CD4-positive, alpha-beta T cell (primary cell): ENCODE measurements at places on chromosomes 5 and 9.

DNA sequence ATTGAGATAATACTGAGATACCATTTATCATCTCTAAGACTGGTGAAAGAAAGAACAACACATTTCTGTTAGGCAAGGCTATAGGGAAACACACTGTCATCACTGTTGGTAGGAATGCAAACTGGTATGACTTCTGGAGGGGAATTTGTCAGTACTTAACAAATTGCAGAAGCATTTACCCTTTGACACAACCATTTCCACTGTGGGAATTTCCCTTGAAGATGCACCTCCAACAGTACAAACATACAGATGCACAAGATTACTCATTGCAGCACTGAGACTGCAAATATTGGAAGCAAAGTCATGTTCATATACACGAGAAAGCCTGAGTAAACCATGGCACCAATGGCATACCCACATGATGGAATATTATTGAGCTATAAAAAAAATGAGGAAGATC, 17.6 kb downstream of the GM2A start:
- no peak for DNase-seq

DNA sequence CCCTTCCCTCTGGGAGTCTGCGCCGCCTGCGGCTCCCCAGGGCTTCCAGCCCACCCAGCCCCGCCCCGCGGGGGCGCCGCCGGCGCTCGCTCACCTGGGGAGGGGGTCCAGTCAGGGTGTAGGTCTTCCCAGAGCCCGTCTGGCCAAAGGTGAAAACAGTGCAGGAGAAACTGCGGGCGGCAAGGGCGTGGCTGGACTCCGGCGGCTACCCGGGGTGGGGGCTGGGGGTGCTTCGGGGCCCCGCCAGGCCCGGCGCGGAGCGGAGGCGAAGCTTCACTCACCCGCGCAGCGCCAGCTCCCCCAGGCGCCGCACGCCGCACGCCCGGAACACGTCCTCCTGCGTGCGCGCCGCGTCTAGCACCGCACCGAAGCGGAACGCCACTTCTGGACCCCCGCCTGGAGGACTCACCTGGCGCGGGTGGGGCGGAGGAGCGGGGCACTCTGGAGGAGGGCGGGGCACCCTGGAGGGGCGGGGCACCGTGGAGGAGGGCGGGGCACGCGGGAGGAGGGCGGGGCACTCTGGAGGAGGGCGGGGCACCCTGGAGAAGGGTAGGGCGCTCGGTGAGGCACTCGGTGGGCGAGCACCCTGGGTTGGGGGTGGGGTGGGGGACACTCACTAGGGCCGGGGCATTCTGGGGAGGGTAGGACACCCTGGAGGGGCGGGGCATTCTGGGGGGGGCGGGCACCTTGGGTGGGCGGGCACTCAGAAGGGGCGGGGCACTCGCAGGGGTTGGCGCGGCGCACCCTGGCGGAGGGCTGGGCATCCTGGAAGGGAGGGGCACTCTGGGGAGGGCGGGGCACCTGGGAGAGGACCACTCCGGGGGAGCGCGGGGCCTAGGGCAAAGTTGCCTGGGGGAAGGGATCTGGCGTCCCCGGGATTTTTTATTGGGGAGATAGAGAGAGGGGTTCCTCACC, 814 bp downstream of the KIF12 start:
- no peak for DNase-seq

DNA sequence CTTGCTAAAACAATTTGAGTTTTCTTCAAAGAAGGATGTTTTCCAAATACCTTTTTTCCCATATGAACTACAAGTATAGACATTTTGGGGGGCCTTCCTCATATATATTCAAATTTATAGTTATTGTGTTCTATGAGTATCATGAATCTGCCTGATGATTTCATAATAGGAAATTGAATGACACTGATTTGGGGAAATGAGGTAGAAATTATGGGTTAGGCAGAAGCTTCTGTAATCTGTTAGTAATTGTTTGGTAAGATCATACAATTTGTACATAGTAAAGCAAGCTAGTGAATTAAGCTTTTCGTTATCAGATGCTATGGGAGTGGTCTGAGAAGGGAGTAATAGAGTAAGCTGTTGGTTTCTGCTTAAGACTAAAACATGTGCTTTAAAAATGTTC, 98.0 kb downstream of the TRIO start:
- no peak for DNase-seq

GRCh38 chr5:170863646-170864045, 1.8 kb downstream of the RANBP17 start:
- DNase-seq: no peak

GRCh38 chr9:123773783-123774182, 156.1 kb downstream of the DENND1A start:
- DNase-seq: no peak

DNA sequence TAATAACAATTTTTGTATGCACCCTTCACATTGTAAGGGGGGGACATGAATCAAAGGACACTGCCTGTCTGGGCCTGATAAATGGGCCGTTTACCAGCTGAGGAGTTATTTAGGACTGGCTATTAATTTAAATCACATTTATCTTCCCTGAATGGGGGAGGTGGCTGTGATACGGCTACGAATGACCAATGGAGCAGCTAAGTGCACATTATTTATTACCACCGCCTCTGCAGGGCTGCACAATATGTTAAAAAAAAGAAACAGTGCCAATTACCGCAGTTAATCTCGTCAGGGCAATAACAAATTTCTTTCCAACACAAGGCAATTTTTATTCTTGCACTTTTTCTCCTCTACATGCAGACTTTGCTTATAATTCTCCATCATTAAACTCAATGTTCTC, 318.4 kb downstream of the IRX2 start:
- DNase-seq: no peak

GRCh38 chr5:172421-172820, 18.9 kb upstream of the LRRC14B start:
- peak; percentile 24 for DNase-seq

- no peak for DNase-seq
Observed at GRCh38 chr5:91599863-91600262, 216.7 kb upstream of the ARRDC3 start.

GRCh38 chr9:36803961-36804360, 230.1 kb downstream of the PAX5 start:
- no peak for DNase-seq

DNA sequence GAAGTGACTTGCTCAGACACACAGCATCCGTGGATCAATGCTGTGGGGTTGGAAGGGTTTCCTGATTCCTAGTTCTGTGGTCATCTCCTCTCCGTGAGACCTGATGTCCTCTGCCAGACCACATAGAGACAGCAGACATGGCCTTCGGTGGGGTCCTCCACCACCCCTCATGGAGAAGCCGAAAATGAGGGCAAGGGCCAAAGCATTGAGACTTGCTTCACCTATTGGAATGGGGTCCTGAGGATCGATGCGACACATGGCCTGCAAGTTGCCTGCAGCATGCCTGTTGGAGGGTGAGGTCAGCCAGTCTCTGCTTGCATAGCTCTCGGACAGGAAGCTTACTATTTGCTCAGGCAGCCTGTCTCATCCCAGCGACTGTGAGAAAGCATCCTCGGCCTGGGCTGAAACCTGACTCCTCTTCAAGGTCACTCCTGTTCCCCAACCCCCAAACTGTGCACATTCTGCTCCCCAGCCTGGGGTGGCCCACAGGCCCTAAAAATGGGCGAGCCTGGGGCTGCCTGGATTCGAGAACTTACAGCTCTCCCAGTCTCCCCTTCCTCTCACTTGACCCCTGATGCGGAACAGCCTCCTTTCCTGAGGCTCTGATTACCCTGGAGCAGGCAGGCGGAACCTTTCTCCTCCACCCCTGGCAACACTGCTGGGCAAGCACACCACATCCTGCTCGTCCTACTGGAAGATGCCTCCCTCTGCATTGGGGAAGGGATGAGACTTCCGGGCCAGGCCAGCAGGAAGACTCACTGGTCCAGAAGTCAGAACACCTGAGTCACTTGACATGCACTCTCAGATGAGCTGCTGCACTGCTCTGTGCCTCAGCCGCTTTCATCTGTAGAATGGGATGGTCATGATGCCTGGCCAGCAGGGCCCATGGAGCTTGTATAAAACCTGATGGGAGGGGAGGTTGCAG, 186.9 kb downstream of the RGS3 start:
- no peak for DNase-seq

DNA sequence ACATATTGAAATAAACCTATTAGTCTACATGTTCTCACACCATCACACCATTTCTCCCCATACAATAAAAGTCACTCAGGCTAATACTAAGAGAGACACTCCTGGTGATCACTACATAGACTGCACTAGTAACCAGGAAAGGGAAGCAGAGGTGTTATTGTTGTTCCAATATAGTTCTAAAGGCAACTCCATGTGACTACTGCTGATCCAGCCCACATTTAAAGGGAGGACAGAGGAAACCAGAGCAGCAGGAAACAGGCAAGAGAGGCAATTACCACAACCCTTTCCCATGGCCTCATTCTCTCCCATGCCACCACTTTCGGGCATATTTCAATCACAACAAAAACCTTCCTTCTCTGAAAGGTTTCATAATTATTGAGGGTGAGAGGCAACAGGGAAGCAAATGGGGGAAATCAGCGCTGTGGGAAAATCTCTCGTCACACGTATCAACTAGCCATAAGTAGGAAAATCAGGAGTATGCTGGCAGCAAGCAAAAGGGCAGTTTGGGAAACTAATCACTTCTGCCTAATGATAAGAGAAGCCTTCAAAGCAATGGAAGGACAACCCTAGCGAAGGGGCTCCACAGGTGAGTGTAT, 1.8 kb downstream of the UBAP2 start:
- no peak for DNase-seq

- no peak for DNase-seq
Observed at GRCh38 chr9:14030375-14031059, 283.4 kb downstream of the NFIB start.

GRCh38 chr9:5110867-5111681, 74.4 kb downstream of the INSL6 start:
- DNase-seq: no peak

DNA sequence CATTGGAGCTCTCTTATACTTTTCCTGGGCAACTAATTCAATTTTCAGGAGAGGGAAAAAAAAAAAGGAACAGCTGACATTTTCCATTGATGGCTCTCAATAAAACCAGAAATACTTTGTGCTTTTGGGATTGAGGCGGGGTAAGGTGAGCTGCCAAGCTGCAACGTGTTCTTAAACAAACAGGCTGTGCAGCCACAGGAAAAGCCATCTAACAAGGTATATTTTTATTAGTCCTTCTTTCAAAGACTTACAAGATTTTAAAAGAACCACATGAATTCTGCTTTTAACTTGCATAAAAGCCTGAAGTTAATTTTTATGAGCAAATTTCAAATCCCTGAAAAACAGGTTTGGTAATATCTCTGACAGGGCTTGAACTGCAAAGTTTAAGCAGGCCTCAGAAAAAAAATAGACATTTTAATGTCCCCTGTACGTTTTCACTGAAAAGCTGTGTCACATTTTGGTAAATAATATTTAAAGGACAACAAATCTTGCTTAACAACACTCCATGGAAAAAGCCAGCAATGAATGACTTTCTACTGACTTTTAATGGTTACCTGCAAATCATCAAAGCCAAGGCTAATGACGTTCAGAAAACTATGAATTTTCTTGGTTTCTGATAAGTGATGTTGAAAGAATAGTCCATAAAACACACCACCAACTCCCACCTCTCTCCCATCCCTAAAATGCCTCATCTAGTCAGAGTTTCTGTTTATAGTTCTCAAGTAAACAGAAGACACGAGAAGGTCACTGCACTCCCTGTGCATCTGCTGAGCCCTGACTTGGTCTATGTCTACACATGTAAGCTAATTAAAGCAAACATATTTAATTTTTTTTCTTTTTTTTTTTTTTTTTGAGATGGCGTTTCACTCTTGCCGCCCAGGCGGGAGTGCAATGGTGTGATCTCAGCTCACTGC, 433.6 kb downstream of the PIK3R1 start:
- no peak for DNase-seq

- DNase-seq: no peak
Observed at GRCh38 chr9:5430912-5431311, 6.8 kb downstream of the PLGRKT start.

DNA sequence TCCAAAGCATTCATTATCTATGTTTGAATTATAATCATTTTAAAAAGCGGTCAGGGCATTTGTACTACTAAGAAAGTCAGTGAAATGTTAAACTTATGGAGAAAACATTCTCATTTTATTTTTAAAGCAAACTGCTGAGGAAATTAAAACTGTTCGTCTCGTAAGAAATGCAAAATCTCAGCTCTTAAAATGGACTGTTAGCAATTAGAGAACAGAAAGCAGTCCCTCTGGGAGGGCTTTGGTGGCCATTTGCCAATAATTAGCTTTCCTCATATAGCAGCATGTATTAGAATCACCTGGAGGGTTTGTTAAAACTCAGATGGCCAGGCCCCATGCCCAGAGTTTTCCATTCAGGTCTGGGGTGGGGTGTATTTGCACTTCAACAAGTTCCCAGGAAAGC, 120.7 kb upstream of the RASEF start:
- DNase-seq: no peak

GRCh38 chr5:52844885-52845284, 57.2 kb downstream of the ITGA1 start:
- DNase-seq: no peak

GRCh38 chr9:105205787-105206495, 38.5 kb upstream of the SLC44A1 start:
- DNase-seq: no peak
